ENCODE measurements at places on chromosomes 3 and 15.

DNA sequence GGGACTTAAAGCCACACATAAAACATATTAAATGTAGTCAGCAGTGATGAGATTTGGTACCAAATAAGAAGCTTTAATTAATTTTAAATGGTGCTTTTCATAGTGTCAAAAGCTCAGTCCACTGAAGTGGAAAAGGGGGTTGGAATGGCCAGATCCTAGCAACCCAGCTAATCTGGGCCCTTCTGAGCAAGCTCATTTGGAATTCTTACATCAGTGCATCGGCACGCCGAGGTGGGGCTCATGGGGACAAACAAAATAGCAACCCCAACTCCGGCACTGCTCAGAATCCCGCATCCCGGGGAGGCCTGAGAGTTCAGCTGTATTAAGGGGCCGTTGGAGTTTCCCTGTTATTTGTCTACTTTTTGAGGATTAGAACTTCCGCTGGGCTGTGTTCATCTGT is 526.4 kb downstream of the SOX2 start:
- no peak for DNase-seq

DNA sequence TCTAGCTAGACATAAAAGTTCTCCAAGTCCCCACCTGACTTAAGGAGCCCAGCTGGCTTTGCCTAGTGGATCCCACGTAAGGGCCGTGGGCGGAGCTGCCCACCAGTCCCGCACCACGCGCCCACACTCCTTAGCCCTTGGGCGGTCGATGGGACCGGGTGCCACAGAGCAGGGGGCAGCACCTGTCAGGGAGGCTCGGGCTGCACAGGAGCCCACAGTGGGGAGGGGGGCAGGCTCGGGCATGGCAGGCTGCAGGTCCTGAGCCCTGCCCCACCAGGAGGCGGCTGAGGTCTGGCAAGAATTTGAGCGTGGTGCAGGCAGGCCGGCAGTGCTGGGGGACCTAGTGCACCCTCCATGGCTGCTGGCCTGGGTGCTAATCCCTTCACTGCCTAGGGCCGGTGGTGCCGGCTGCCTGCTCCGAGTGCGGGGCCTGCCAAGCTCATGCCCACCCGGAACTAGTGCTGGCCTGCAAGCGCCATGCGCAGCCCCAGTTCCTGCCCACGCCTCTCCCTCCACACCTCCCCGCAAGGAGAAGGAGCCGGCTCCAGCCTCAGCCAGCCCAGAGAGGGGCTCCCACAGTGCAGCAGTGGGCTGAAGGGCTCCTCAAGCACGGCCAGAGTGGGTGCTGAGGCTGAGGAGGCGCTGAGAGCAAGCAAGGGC is 78.7 kb downstream of the SLC6A1 start:
- DNase-seq: no peak

DNA sequence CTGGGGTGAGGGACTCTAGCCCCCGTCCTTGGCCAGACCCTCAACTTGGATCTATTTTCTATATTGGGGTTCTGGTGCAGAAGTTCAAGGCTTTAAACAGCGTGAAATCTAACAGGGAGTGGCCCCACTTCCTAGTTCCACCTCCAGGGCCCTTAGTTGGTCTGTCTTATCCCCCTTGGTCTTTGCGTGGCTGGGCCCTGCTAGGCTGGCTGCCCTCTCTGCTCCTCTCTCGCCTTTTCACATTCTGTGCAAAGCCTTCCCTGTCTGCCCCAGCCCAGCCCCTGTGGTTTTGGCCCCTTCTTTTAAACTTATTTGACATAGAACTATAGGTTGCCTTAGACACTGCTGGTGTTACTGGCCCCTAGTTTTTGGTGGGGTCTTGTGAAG is 5.6 kb downstream of the PPCDC start:
- DNase-seq: no peak

DNA sequence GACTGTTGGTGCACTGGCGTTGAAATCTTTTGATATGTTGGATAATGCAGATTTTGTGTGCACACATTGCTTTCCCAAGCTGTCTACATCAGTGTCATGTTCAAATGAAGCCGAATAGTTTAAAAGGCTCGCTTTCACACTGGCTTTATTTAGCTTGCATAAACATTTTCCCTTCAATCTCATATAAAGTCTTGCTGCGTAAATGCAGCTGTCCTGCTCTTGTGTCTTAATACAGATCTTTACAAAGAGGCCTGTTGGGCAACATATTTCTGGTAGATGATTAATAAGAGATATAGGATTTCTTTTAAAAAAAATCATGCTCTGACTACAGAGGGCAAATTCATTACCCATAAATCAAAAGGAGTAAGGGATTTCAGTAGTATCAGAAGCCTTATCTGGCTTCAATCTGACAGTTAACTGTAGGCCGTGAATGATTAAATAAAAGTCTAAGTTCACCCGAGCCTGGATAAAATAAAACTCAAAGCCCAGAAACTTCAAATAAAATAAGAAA is 937.2 kb downstream of the FHIT start:
- DNase-seq: no peak

DNA sequence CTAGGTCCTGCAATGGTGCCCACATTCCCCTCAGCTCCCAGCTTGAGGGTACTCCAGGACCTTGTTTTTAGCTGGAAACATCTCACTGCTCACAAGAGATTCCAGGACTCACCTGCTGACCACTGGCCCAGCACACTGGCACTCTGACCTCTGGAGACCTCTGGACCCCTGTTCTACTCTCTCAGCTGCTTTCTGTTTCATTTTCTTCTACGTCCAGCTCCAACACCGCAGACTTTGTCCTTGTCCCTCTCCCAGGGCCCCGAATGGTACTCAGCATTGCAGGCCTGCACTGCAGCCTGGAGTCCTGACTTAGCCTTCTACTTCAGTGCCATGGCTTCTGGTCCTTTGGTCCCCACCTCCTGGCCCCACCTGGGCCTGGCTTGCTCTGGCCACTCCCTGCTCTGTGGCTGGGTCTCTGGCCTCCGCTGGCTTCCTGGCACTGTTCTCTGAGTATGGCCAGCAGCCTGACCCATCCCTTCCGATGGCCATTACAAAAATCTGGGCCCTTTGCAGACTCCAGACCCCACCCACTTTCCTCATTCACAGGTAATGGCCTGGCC is 27.9 kb downstream of the KY start:
- DNase-seq: no peak

DNA sequence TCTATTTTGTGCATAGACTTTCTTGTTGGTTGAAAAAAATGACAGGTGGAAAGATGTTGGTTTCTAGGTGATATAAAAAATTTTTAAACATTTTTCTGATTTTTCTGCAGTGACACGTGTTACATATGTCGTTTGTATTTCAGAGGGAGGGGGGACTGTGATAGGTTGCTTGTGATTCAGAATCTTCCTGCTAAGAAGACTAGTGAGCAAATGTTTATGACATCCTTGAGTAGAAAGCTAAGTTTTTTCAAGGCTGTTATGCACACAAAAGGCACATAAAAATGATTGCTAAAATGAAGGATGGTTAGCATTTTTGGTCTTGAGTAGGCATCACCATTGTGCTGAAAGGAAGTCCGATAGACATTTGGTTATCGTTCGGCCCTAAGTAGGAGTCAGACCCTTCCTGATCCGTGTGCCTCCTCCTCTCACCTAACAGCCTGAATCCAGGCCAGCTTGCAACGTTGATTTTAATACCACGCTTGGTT is 1.5 kb downstream of the ZNF639 start:
- DNase-seq: no peak

GRCh38 chr3:184126006-184126405 is 9.2 kb upstream of the EIF2B5 start:
- DNase-seq: no peak

DNA sequence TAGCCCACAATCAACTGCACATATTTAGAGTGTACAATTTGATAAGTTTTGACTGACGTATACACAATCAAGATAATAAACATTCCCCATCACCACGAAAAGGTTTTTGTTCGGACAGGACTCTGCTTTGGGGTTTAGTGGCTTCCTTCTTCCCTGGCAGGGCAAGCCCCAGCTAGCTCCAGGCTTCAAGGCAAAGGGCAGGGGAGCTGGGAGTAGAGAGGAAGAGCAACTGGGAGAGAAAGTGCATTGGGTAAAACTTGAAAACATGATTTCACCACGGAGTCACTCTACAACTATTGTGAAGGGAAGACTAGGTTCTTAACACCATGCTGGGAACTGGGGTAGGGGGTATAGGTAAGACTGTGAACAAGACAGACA is 185.1 kb upstream of the UBE2E1 start:
- no peak for DNase-seq

GRCh38 chr3:127658234-127658633 is 14.5 kb upstream of the ABTB1 start:
- DNase-seq: no peak

DNA sequence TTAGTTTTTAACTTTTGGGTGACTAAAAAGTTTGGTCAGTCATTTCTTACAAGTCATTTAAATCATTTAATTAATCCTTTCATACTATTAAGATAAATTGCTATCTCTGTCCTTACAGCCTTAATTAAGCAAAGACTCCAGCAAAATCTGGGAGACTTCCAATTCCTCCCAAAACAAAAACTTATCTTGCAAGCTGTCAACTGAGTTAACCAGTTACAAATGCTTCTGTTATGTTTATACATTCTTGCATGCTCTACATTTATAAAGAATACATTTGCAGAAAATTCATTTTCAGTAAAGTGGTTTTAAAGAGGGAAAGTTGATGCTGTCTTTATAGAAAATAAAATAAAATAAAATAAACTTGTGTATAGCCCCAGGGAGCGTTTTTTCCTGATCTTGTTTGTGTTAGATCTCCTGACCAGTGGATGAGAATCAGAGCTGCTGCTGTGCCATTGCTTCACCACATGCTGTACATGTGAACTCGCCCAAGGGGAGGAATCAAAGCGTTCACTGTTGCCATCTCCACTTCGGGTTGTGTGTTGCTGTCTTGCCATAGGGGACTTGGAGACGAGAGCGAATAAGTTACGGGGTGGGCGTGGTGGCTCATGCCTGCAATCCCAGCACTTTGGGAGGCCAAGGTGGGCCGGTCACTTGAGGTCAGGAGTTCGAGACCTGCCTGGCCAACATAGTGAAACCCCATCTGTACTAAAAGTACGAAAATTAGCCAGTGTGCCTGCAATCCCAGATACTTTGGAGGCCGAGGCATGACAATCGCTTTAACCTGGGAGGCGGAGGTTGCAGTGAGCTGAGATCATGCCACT is 5.5 kb downstream of the CCR4 start:
- no peak for DNase-seq

- no peak for DNase-seq
Observed at GRCh38 chr3:139457066-139457465, 19.2 kb downstream of the RBP2 start.

- DNase-seq: peak; percentile 43
Observed at GRCh38 chr15:39770748-39771689, 11.6 kb downstream of the FSIP1 start.

DNA sequence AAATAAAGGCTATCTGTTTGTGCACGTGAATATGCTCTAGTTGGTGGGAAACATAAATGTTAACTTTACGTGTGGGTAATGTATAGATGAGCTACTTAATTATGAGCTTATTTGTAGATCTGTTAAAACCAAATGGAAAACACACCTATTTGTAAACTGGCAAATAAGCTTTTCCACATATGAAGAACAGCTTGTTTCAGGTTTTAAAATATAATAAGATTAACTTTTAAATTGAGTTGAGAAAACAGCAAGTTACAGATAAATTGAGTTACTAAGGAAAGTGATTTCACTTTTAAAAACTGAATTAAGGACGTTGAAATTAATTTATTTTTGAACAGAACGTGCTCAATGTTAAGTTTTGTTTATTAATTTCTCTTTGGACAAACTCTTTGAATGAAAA is 140.5 kb downstream of the GRM7 start:
- DNase-seq: no peak

- DNase-seq: no peak
Observed at GRCh38 chr3:193910886-193911738, 224.8 kb upstream of the HES1 start.

- DNase-seq: no peak
Observed at GRCh38 chr3:3778216-3778615, 21.0 kb upstream of the LRRN1 start.

DNA sequence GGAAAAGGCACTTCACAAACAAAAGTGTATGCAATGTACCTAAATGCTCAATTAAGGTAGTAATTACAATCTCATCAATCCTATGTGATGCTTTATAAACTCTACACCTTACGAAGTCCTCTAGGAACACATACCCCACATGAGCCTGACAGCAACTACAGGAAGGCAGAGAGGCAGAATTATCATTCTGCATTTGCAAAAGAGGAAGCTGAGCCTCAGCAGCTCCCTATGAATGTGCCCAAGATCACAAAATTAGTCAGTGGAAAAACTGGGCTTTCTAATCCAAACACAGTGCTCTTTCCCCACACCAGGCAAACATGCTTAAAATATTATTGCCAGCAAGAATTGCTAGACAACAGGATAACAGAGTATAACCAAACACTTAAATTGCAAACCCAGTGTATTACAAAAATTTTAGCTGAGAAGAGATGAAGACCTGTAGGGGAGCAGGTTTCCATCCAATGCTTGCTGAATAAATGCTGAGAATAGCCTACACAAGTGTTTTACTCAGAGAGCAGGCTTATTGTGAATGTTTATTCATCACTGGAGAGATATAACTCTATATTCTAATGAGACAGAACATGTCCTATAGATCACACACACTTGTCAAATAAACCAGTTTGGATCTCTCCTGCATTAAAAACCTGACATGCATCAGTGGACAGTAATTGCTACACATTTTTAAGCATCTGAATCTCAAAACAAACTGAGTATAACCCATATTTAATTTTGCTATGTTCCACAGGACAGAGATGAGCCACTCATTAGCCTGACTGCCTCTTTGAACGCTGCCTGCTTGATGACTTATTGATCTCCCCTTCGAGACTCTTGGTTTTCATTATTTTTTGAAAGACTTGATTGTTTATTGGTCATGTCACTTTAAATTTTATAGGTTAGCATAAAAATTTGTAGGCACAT is 62.2 kb downstream of the PLCH1 start:
- no peak for DNase-seq

- peak; percentile 94 for DNase-seq
Observed at GRCh38 chr3:142976621-142977398, 13.3 kb upstream of the PAQR9 start.

DNA sequence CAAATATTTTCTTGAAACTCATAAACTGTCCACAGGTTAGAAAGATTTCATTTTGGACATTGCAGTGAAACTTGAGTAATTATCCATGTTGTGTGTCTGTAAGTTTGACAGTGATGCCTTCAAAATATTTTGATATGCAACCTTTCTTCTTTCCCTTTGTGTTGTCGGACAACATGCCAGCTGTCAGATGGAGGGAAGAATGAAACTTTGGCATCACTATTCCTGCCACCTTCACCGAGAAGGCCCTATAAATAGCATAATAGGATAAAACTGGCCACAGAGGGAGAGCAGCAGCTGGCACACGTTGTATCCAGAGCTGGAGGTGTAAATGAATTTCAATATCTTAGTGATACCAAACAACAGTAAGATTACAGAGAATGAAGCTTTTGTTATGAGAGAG is 436.7 kb upstream of the CFAP20DC start:
- DNase-seq: no peak

DNA sequence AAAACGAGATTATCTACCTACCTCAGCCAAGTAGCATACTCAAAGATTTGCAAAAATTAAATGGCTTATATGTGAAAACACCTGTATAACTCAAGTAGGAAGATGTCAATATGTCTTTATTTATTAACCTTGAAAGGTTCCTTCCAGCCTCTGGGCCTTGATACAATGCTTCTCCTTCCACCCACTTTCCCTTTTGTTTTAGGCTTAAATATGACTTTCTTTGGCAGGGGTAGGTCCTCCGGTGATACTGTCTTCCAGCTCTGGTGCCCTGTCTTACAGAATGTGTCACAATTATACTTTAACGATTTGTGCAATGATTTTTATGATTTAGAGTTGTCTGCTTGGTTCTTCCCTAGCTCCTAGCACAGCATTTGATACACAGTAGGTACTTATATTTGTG is 4.1 kb downstream of the LINS1 start:
- DNase-seq: no peak
